Stimulated activated CD4-positive, alpha-beta T cell treated with anti-CD3 and anti-CD28 coated beads, Interleukin-15, amount 100 ng/mL, for 1 hour (primary cell): ENCODE measurements at places on chromosomes 7 and 10.

DNA sequence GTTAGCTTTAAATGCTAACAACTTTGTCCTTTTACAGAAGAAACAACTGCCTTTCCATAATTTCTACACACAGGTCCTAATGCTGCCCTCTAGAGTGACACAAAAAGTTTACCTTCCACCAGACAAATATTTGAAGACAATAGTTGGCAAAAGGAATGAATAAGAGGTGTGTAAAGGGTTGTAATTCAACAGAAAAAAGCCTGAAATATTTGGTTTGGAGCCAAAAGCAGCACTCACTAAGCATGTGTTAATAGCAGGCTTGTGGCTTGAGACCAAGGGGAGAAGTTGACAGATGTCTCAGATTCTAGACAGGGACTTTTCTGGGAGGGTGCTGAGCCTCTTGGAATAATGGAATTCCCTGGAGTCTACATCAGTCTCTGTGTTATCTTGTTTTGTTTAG, 156.2 kb upstream of the GALNT17 start:
- no peak for DNase-seq

DNA sequence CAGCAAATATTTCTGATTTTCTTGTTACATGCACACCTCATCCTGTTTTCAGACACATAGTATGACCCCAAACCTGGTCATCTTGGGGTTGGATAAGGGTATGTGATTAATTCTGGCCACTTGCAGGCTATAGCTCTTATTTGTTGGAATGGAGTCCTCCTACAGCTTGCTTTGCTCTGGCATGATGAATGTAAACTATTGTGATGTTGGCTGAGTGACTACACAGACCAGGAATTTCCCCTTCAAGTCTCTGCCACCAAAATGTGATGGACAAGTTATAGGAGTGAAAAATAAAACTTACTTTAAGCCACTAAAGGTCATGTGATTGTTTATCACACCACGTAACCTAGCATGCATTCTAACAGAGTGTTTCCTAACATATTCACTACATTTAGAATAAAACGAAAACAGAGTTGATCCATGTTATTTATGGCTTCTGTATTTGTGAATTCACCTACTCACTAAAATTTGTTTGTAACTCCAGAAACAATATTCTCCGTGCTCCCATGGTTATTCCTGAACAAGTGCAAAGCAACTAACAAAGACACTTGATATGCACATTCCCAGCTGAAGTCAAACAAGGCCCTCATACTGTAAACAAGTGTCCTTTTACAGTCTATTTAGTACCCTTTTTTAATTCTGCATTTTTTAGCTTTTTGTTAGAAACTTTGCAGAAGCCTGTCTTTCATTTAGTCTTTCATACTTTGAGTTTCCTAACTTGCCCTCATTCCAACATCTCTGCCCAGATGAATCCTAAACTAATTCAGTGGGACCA, 599.2 kb upstream of the PCDH15 start:
- DNase-seq = no peak

DNA sequence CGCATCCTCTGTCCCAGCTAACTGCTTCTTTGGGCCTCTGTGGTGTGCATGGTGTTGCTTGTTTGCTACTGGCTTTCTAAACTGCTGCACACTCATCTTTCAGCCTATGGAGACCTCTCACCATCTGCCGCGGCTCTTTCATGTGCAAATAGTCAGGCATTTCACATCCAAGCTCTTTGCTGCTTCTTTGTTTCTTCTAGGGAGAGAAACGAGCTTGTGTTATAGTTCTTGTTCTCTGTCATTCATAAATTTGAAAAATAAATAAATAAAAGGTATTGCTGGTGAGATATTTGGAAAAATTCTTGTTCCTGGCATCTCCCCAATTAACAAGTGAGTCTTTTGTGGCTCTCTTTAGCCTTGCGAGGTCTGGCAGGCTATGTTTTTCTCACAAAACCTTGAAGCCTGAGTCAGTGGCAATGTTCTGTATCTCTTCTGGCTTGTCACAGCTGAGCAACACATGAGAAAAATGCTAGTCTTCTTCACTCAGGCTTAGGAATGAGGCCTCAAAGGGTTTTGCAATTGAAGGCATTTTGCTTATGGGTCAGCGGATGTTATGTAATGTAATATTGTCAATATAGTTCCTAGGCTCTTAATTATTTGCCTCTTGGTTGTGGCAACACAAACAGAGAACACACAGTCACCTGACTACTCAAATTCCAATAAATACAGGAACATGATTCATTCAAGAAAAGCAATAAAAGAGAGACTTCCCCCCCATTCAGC, 274.0 kb downstream of the FRMD4A start:
- DNase-seq = no peak

DNA sequence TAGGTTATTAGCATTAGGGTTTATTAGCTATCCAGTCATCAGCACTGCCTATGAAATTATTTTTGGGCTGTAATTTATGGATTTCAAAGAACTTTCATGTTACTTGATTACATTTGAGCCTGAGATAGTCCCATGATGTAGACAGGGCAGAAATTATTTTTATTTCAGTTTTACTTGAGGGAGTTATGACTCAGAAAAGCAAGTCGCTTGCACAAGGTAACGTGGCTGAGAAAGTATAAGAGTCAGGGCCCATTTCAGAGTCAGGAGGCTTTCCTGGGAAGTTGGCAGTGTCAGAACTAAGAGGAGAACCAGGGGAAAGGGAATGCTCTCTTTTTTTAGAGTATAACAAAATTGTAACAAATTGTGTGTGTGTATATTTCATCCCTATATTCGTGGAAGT, 16.5 kb downstream of the GATA3 start:
- DNase-seq = no peak

DNA sequence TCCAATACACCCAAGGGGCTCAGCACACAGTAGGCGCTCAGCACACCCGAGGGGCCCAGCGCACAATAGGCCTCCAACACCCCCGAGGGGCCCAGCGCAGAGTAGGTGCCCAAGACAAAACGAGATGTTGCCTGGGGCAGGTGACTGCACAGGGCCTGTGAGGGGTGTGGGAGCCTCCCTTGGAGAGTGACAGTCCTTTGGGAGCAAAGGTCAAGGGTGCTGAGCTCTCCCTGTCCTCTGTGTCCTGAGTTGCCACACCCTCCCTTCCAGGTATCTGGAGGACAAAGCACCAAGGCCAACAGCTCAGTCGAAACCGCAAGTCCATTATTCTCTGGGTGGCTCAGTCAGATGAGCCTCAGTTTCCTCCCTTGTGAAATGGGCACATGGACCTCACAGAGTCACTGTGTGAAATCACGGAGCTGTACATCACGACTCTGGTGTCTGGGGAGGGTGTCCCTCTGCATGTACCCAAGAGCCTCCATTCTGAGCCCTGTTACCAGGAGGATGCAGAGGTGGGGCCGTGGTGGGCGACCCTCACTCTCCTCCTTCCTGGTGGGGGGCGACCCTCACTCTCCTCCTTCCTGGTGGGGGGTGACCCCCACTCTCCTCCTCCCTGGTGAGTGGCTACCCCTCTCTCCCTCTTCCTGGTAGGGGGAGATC, 81.3 kb downstream of the FOXL3 start:
- DNase-seq = no peak

DNA sequence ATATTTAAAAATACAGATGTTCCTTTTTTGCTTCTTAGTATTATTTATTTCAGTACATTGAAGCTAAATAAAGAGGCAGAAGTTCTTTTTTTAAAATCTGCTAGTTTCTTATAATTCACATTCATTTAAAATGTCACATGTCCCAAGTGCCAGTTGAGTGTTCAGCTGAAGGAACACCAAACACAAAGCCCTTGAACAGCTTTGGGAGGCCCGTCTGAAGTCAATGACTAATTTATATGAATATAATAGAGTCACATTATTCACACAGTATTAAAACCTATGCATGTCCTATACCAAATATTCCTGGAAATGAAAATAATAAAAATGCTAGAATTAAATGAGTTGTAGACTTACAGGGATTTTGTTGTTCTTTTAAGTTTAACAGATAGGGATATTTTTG, 70.3 kb downstream of the GNAI1 start:
- DNase-seq = no peak

DNA sequence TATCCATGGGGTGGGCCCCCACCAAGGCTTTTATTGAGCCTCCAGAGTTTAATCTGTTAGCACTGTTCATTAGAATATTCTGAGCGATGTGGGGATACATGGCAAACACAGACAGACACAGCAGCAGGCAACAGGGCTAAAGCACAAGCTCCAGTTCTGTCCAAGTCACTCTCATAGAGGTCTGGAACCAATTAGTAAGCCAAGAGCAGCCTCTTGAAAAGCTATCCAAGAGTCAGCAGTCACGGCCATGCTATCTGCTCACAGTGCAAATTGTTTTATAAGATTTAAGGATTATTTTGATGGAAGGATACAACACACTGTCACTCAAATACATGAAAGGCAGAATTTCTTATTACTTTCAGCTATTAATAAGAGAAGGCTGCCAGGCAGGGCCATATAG, 86.4 kb upstream of the DGKB start:
- DNase-seq = no peak

DNA sequence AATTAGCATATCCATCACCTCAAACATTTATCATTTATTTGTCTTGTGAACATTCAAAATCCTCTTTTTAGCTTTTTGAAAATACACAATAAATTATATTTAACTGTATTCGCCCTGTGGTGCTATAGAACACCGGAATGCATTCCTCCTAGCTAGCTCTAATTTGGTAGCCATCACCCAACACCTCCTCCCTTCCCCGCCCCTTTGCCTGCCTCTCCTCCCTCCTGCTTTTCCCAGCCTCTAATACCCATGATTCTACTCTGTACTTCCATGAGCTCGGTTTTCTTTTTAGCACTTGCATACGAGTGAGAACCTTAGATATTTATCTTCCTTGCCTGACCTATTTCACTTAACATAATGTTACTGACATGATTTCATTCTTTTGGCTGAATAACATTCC, 80.1 kb downstream of the ANKRD26 start:
- DNase-seq = no peak

- no peak for DNase-seq
Observed at GRCh38 chr7:117399820-117400422, 27.4 kb downstream of the ASZ1 start.

DNA sequence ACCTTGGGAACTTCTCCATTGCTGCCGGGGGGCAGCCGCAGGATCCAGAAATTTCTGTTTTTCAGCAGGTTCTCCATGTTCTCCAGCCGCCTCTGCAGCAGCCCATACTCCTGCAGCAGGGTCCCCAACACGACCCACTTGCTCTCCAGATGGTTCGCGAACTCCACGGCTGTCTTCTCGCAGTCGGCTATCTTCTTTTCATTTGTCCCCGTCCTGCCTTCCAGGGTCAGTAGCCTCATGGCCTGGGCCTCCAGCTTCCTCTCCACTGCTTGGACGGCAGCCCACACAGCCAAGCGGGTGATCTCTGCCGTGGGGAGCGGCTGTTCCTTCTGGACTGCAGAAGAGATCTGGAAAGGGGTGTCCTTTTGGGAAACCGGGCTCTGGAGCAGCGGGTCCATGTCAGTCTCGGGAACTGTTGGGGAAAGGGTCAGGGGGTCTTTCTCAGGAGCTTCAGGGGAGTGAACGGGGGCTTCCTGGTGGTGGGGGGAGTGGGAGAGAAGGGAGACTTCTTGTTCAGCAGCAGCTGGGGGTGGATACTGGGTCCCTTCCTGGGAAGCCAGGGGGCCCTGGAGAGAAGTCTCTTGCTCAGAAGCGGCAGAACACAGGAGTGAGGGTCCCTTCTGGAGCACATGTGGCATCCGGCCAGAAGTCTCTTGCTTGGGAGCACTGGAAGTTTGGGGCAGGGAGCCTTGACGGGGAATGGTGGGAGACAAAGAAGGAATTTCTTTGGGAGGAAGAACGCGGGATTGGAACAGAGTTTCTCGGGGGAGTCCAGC, 5.5 kb downstream of the ZNF777 start:
- DNase-seq = no peak

DNA sequence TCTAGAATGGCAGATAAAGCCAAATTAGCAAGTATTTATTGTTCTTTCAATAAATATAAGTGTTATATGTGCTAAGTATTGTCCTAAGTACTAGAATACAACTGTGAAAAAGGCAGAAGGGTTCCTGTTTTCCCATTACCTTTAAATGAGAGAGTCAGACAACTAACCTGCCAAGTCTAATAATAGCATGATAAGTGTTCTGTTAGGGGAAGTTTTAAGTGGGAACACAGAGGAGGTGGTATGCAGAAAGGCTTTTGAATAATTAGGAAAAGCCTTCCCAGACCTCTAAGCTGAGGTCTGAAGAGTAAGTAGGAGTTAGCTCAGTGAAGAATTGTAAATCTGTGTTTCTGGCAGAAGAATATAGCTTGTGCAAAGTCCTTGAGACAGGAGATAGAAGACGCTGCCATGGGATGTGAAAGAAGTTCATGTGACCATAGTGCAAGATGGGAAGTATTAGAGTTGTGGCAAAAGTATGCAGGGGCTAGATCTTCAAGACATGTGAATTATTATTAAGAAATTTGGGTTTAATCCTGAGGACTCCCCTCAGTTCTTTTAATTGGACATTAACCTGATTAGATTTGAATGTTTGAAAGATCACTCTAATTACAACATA, 12.5 kb downstream of the SHOC2 start:
- DNase-seq = no peak

DNA sequence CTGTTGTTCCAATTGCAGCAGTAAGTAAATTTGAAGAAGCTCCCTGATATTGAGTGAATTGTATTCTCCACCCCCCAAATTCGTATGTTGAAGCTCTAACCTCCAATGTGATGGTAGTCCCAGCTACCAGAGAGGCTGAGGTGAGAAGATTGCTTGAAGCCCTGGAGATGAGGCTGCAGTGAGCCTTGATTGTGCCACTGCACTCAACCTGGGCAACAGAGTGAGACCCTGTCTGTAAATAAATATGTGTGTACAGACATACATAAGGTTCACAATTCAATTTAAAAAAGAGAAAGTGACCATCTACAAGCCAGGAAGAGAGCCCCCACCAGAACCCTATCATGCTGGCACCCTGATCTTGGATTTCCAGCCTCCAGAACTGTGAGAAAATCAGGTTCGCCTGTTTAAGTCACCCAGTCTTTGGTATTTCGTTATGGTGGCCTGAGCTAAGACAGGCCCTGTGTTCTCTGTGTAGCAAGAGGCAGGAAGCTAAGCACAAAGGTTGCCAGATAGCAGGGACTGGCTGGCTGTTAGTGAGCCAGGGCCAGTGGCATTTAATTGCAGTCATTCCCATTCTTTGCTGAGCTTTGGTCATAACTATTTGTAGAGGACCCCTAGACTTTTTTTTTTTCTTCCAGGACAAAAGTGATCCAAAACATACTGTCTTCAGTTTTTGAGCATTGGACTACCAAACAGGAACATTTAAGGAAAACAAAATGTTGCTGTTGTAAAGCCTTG, 45.6 kb downstream of the AUTS2 start:
- no peak for DNase-seq

DNA sequence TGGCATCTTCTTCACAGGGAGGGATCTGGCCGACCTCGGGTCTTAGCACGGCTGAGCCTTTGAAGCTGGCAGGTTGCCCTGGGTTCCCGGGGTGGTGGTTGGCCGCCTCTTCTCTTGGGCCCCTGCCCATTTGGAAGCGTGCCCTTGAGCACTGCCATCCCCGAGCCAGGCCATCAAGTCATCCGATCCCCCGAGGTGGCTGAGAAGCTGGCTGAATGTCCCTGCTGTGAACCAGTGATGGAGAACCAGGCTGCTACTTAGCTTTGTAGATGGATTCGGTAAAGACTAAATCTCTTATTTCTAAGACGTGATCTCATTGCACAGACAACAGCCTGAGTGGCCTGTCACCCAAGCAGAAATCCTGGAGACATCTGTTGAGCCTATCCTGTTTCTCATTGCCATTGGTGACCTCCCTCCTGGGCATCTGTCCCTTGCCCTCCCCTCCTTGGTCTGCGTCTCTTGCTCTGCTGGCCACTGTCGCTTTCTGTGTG, 74.3 kb downstream of the GRK5 start:
- no peak for DNase-seq
